CD4-positive, alpha-beta T cell treated with Interleukin-4 for 4 hours (primary cell): ENCODE measurements at places on chromosomes 6 and 20.
A peak's percentile ranks its signal among the peaks of the same experiment; 100 is the strongest.

GRCh38 chr6:7126754-7127153 is 19.0 kb downstream of the RREB1 start:
- DNase-seq, result no peak

GRCh38 chr6:40185486-40185885 is 251.2 kb upstream of the MOCS1 start:
- DNase-seq, result no peak

DNA sequence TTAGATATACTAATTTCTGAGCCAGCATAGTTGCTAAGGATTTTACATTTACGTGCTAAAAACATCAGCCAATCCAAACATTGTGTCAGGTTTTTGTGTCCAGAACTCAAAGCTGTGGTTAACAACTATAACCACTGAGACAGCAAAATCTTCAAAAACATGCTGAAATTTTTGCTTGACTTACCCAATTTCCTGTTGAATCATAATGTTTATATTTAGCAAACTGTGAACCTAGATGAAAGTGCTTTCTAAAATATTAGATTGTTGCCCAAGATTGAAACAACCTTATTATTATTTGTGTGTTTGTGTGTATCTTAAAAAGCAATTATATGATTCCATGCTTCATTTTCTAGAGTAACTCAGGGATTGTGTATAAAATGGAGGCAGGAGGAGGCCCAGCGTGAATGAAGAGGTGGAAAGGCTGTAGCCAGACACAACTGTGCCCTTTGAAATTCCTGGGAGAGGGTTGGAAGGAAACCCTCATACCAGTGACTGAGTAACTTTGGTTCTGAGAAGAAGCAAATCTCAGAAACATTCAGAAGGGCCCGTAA is 48.0 kb downstream of the ARMC2 start:
- peak; percentile 80 for DNase-seq

DNA sequence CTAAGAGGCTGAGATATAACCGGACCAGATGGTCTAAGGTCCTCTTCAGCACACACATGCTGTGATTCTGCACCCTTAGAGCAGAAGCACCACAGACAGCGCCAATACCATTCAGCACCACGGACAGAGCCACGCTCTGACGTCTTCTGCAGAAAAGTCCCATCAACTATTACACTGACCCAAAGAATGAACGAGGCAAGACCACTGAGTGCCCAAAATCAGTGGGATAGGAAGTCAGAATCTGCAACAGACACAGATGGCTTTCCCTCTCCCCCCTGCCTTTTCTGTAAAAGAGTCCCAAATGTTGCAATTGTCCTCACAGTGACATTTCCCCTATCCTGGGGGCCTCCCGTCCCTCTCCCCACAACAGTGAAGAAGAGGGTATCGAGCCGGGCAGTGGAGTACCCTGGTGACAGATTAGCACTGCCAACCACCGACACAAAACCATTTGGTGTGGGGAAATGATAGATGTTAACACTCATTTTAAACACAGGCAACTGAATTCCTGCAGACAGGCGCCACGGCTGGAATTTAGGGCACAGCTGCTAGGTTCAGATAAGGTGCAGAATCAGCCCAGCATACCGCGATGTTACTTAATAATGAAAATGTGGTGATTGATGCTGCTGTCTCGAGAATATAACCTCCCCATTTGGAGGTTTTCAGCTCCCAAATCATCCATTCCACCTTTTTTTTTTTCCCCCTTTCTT is 66.6 kb upstream of the CTNNBL1 start:
- DNase-seq, result no peak

DNA sequence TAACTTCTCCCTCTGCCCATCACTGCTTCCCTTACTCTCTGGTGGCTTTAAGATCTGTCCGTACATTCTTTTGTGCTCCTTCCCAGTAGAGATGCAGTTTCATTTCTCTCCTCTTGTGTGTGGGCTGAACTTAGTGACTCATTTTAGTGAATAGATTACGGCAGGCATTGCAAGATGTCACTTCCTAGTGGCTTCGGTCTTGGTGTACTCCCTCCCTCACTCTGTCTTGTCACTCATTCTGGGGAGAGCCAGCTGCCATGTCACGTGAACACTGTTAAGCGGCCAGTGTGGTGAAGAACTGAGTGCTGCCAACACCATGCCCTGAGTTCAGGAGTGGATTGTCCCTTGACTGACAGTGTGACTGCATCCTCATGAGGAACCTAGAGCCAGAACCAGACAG is 115.9 kb downstream of the OTOR start:
- no peak for DNase-seq

- no peak for DNase-seq
These were observed 116.2 kb downstream of the RWDD2A start for GRCh38 chr6:83309344-83309743.

DNA sequence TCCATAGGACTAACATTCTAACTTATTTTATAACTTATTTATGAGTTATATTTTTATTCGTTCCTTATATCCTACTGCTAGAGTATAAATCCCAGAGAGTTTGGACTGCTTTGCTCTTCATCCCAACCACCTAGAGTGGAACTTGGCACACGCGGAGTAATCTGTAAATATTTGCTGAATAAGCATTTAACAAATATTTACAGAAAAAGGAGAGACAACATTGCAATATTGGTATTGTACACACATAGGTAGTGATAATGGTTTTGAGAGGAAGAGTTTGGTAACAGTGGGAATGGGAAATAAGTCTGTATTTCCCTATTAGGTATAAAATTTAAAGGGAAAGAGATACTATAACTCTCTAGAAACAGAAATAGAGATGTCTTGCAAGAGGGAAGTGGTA is 634.8 kb upstream of the CITED2 start:
- no peak for DNase-seq

- no peak for DNase-seq
These were observed 184.3 kb downstream of the TAF4 start for GRCh38 chr20:61881416-61881815.

DNA sequence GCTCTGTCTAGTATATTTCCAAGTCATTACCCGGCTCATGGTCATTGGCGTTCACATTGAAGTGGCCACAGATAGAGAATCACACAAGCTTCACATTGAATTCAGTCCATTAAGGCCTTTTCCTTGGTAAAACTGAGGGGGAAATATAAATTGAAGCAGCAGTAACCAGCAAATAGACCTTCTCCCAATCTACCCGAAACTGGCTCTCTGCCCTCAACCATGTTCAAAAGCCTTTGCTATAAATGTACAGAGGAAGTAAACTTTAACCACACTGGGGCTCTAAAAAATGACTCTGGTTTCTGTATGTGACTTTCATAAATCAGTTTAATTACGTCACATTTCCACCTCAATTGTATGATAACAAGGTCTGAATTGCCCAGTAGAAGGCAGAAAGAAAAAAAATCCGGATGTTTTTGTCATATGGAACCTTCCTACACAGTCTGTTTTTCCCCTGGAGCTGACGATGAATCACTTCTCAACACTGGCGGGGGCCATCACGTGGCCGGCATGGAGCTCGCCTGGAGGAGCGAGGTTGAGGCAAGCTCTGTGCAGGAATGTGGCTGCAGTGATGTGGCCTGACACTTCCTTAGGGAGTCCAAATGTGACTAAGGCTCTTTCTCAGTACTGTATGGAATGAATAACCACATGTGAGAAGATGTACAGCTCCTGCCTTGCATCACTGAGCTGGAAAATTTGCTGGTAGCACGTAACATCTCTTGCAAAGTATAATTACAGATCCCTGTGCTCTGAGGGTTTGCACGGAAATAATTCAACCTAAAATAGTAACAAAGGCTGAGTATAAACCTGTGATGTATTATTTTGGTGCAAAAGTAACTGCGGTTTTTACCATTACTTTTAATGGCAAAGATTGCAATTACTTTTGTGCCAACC is 58.6 kb upstream of the SNX9 start:
- DNase-seq, result peak; percentile 92
